ENCODE measurements at places on chromosomes 7 and 10.

DNA sequence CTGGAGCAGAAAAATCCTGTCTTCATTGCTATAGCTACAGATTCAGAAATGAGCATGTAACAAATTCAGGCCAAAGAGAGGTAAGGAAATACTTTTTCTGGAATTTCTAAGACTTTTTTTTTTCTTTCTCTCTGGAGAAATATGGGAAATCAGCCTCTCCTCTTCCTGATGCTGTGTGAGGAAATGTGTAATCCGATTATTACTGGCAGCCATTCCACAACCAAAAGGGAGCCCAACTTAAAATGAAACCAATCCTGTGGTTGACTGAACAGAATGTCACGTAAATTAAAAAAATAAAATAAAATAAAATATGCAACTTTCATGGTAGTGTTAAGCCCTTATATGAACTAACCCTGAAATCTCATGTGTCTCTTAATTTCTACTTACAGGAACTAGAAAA is 10.7 kb upstream of the POT1 start:
- DNase-seq, result no peak

DNA sequence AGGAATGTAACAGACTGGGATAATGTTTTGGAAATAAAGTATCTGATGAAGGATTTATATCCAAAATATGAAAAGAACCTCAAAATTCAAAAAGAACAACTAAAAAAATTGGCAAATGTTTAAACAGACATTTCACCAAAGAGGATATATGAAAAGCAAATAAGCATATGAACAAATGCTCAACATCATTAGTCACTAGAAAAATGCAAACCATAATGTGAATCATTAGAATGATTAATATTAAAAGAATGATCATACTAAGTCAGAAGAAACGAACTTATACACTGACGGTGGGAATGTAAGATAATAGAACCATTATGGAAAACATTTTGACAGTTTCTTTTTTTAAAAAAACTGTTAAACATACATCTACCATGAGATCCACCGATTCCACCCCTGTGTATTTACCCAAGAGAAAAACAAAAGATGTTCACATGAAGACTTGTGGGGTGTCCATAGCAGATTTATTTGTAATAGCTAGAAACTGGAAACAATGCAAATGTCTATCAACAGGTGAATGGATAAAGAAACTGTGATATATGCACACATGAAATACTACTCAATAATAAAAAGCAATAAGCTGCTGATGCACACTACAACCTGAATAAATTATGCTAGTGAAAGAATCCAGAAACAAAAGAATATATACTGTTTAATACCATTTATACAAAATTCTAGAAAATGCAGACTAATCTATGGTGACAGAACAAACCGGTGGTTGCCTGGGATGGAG is 35.7 kb downstream of the PRKG1 start:
- no peak for DNase-seq

- no peak for DNase-seq
Measured at GRCh38 chr10:98758463-98758862, 311.7 kb upstream of the HPS1 start.

- DNase-seq, result no peak
Measured at GRCh38 chr7:152923711-152924110, 164.2 kb downstream of the ACTR3B start.

DNA sequence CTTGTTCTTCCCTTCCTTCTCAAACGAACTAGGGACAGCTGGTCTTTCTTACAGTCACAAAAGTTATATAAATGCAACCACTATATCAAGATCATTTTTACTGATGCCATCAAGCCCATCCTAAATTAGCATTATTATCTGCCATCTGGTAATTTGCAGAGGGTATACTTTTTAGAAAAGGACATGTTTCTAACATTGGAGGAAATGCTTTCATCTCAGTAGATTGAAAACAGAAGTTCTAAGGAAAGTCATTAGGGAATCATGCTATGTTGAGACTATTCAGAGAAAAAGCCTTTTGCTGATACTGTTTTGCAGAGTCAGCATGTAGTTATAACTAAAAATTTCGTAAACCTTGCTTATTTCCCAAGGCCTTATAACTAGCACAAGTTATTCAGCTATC is 146.7 kb downstream of the WNT2 start:
- no peak for DNase-seq

GRCh38 chr7:141043616-141044015 is 28.9 kb upstream of the MRPS33 start:
- no peak for DNase-seq

GRCh38 chr7:46318276-46318675 is 397.2 kb upstream of the IGFBP3 start:
- no peak for DNase-seq

DNA sequence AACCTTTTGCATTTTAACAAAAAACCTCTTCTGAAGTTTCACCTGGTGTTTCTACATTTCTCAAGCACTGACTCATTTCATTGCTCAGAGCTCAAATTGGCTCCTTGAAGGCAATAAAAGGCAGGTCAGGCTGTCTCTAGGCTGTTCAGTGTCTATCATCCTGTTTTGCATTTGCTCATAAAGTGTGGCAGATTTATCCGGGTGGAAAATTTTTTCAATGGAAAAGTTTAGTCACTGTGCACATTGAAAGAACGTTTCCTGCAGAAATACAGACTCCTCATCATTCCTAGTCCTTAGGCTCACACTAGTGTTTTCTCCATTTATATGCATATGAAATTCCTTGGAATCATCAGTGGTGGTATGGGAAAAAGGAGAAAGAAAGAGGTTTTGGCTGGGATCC is 114.2 kb upstream of the DGKB start:
- DNase-seq, result no peak

DNA sequence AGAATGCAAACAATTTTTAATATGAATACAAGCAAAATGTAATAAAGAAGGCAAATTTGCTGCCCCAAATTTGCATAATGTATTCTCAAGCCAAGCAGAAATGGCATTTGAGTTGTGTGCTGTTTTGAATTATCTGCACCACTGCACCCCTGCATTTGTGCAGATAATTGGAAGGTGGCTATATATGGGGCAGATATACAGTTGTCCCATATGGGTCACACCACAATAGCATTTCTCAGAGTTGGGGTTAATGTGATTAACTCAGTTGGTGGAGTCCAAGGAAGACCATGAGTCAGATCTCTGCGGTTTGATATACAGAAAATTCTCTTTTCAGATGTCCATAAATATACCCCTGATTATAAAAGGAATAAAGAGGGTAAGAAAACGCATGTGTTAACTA is 68.9 kb upstream of the EXOC4 start:
- DNase-seq, result no peak

Measured in T1000 (cell line).